ENCODE measurements at places on chromosomes 5 and 9.

DNA sequence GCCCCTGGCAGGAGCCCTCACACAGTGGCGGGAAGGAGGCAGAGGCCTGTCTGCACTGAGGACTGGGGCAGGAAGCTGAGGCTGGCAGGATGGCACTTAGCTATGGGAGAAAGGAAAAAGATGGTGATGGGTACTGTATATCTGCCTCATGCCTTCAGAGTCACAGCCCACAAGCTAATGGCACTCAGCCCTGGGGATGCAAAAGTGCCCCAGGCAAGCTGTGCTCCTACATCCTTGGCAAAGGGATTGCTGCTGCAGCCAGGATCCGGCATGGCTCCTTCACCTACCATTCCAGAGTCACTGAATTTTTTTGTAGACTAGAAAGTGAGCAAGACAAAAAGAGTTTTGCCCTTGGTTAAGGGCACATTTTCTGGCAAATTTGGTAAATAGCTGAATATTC, 8.7 kb downstream of the ACSL6 start:
- DNase-seq = no peak

DNA sequence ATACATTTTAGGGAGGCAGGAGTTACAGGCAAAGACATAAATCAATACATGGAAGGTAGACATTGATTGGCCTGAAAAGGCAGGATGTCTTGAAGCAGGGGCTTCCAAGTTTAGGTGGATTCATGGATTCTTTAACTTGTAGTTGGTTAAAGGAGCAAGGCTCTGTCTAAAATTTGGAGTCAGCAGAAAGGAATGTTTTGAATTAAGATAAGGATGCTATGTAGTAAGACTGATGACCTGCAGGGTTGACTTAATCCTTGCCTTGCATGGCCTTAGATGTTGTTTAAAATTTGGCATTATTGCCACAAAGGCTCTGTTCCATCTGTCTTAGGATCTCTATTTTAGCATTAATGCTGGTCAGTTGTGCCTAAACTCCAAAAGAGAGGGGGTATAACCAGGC, 171.3 kb downstream of the C5orf15 start:
- no peak for DNase-seq

DNA sequence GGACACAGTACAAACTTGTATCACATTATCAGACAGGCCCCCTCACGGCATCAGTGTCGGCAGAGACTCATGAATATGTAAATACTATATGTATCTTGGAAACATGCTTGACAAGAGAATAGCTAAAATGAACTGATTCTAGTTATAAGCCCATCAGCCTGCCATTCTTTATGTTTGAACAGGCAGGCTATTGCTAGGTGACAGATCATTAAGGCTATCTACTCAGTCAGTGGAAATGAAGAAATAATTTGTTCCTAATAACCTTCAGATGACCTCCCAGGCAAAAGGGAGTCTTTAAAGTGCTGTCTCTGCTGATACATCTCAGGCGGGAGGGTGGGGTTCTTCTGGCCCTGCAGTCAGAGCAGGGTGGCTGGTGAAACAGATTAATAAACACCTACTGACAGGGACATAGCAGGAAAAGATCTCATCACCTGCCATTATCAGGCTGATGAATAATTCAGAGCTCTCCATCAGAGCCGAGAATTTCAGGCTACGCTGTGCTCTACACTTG, 394.2 kb downstream of the RASEF start:
- DNase-seq = no peak

GRCh38 chr5:168328814-168329213, 37.4 kb downstream of the WWC1 start:
- no peak for DNase-seq

GRCh38 chr5:29051509-29051908, 2013.1 kb upstream of the CDH9 start:
- DNase-seq = no peak

DNA sequence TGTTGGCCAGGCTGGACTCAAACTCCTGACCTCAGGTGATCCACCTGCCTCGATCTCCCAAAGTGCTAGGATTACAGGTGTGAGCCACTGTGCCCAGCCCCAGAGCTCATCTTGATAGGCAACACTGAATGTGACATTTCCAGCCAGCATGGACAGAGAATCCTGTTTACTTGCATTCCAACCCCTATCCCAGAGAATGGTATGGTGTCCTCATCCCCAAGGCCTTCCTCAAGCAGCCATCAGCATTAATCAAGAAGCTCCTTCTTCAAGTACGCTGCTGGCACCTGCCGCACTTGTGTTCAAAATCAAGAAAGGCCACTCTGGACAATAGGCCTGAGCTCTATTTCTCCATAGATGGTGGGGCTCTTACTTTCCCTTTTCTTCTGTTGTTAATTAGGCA, 40.2 kb downstream of the STARD4 start:
- no peak for DNase-seq

DNA sequence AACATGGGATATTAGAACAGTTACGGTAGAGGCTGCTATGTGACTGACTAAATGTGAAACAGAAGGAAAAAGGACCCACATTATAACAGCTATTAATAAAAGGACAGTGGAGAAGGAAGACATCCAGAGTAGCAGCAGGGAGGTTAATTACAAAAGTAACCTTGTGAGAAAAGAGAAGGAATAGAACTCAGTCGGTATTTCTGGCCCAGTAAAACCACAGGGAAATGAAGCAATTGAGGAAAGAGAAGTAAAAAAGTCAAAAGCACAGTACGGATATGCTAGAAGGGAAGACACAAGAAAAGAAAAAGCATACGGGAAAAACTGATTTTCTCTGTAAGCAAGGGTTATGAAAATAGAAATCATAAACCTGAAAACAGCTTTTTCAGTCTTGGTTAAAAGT, 164.7 kb downstream of the RFX3 start:
- DNase-seq = no peak

DNA sequence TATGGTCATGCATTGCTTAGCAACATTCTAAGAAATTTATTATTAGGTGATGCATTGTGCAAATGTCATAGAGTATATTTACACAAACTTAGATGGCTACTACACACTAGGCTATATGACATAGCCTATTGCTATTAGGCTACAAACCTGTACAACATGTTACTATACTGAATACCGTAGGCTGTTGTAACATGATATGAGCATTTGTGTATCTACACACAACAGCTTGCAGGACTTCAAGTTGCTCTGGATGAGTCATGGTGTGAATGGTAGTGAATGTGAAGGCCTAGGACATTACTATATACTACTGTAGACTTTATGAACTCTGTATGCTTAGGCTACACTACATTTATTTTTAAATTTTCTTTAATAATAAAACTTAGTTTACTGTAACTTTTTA, 107.2 kb upstream of the MAMDC2 start:
- no peak for DNase-seq

GRCh38 chr5:55232985-55233928, at the start of gene CCNO:
CCNO (minus strand) TSS chr5:55233608; CDS start chr5:55233523, 85 bp downstream.
- DNase-seq = peak; percentile 73

DNA sequence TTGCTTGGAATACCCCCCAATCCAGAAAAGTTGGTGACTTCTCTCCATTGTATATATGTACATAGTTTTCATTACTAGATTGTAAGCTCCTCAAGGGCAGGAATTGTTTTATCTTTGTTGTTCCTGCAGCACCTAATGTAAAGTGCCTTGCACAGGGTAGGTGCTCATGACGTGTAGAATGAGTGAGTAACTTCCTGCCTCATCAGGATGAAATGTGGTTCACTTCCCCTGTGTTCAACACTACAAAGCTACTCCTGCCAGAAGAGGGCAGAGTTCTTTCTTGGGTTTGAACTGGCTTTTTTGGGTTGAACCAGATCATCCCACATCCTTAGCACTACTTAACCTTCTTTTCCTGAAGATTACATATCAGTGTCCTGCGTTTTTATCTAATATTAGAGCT, 23.9 kb downstream of the GTF3C4 start:
- no peak for DNase-seq

GRCh38 chr5:38935437-38935836, 89.6 kb downstream of the OSMR start:
- no peak for DNase-seq

DNA sequence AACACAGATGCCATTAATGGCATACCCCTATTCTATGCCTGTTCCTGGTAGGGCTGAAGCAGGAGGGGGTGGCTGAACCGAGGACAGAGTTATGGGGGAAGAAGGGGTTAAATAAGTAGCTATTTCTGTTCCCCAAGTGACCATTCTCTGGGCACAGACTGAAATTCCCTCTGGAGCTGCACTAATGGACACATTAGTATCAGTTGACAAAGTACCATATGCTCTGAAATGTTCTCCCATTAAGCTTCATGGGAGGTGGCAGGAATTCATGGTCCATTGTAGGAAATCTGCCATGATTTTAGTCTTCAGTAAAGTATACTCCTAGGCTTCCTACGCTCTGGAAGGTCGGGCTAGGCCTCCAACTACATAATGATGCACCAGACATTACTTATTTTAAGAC, 10.5 kb upstream of the FRMPD1 start:
- no peak for DNase-seq

- DNase-seq = no peak
Observed at GRCh38 chr5:172165465-172165864, 22.6 kb downstream of the STK10 start.

DNA sequence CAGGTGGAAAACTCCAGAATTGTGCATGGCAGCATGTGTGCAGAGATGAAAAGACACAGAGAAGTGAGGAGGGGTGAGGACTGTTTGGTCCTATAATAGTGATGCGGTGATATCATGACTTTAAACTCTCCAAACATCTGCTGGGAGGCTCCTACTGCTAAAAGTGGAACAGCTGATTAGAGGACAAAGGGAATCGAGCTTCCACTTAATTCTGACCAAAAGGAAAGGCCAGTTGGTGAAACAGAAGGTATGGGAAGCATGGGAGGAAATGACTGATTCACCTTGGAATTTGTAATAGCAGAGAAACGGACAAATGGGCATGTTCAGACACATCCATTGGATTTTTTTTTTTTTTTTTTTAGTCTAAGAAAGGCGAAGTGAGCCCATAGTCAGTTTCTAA, 67.5 kb upstream of the MAMDC2 start:
- no peak for DNase-seq

DNA sequence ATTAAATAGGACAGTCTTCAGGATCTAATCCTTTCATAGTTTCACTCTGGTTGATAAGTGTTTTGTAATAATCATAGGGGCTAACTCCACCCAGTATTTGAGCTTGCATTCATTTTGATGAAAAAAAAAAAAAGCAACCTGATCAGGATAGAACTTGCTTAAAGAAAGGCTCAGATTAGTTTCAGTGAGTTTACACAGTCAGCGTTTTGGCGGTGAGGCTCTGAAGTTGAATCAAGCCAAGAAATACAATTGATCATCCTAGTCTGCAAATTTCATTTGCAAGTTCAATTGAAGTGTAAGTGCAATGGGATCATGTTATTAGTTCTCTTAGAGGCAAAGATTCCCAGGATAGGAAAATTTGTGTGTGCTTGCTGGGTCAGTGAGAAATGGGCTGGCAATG, 159.7 kb upstream of the ELL2 start:
- DNase-seq = no peak
